Omental fat pad (tissue), 4 donors: ENCODE measurements at places on chromosomes 1 and 21.

- DNase-seq, result no peak
Observed at GRCh38 chr1:2121101-2121691, 71.0 kb downstream of the PRKCZ start.

GRCh38 chr1:237877631-237878030 lies 13.1 kb downstream of the ZP4 start:
- DNase-seq, result no peak

- no peak for DNase-seq
Observed at GRCh38 chr1:3775490-3776230, 3.1 kb downstream of the SMIM1 start.

- no peak for DNase-seq
Observed at GRCh38 chr1:80447526-80447925, 1353.2 kb upstream of the ADGRL2 start.

- DNase-seq, result no peak
Observed at GRCh38 chr1:232191560-232191959, 438.4 kb downstream of the SIPA1L2 start.
